ENCODE measurements at places on chromosomes 6 and 20.

- no peak for DNase-seq
These were observed 273.8 kb upstream of the AGPAT4 start for GRCh38 chr6:161547617-161548016.

GRCh38 chr20:31698803-31699718 is 23.6 kb downstream of the BCL2L1 start:
- DNase-seq = no peak

GRCh38 chr6:73521351-73521985 is 636 bp upstream of the EEF1A1 start:
- DNase-seq = no peak

GRCh38 chr6:34520645-34521462 is 35.3 kb downstream of the SPDEF start:
- DNase-seq = no peak

GRCh38 chr6:170200458-170200891 is 90.4 kb downstream of the DLL1 start:
- no peak for DNase-seq

- DNase-seq = no peak
These were observed 508.7 kb downstream of the EPHA7 start for GRCh38 chr6:92910646-92911045.

DNA sequence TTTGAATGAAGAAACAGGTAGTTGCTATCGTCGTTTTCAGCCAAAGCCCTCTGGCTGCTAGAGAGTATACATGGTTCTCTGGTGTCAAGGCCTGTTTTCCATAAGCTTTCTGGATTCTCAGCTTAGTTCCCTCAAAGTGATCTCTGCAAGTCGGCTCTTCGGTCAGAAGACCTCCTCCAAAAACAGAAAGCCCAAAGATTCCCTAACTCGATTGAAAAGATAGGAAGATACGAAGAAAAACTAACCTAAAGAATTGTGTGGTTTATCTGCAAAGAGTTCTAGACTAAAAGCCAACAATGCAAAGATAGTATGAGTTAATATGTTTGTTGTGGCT is 545 bp upstream of the ASCC3 start:
- DNase-seq = no peak

DNA sequence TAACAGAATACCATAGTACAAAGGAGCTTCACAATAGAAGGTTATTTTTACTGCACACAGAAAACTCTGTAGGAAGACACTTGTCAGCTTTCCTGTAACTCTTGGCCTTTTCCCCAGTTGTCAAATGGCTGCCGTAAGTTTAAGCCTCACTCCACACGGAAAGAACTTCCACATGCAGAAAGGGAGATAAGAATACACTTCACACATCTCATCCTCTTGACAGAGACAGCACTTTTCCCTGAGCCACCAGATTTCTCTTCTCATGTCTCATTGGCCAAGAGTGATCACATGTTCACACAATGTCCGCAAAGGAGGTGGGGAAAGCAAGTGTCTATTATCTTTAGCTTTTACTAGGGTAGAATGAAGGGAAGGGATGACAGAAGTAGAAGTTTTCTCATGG is 540.7 kb downstream of the HAO1 start:
- DNase-seq = no peak

DNA sequence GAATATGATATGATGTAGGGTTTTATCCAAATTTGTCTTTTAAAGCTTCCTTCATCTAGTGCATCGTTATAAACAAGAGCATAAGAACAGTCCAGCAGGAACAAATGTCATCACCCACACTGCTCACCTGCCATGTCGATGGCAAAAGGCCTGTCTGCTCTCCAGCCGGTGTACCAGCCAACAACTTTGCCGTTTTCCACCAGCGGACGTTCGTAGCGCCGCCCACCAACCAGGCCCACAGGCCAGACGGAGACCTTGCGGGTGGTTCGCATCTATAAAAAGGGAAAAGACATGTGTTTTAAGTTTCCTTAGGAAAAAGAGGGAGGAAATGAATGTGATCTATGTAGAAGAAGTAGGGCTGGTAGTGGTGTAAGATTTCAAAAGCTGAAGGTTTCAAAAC is 62.9 kb downstream of the B3GAT2 start:
- no peak for DNase-seq

- no peak for DNase-seq
These were observed 154.9 kb downstream of the OR2B2 start for GRCh38 chr6:27757307-27757706.

GRCh38 chr6:126396131-126396530 is 56.2 kb downstream of the CENPW start:
- no peak for DNase-seq

- DNase-seq = no peak
These were observed 129.0 kb downstream of the REV3L start for GRCh38 chr6:111353912-111354462.

DNA sequence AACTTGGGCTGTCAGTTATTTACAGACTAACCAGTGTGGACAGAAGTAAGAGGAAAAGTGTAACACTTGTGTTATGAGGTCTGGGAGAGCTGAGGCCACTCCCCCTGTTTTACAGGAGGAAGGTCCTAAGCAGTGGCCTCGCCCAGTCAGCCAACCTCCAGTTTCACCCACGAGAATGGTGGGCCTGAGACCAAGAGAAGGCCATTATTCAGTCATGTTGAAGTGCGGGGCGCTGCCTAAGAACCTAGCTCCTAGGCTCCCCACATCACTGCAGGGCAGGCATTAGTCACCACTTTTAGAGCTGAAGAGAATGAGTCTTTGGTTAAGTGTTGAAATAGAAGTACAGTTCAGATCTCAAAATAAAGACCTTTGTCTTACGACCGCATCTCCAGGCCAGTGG is 27.9 kb downstream of the CDYL start:
- DNase-seq = no peak

DNA sequence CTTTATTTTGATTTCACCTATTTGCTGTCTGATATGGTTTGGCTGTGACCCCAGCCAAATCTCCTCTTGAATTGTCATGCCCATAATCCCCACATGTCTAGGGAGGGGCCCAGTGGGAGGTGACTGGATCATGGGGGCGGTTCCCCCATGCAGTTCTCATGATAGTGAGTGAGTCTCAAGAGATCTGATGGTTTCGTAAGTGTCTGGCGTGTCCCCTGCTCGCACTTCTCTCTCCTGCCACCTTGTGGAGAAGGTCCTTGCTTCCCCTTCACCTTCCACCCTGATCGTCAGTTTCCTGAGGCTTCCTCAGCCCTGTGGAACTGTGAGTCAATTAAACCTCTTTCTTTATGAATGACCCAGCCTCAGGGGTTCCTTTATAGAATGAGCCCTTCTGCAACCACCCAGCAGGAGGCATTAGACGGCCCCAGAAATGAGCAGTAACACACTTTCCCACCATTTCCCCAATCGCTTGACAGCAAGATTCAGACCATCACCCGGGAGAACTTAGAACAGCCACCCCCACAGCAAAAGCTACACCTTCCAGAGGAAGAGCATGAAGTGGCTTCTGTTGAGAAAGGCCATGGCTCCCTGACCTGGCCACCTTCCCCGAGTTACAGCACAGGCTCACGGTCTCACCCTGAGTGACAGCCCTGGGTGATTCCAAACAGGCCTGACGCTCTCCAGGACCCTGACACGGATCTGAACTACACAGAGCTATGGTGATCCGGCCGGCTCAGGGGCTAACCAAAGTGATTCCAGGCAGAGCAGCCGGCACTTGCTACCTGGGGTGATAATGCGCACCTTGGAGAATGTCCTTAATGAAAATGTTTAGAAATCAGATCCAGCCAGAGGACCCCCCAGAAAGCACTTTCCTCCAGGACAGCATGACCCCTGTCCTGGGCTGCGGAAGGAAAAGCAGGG is 131.2 kb upstream of the CDH4 start:
- DNase-seq = no peak

GRCh38 chr6:1761477-1761877 is 151.8 kb downstream of the FOXC1 start:
- DNase-seq = no peak

DNA sequence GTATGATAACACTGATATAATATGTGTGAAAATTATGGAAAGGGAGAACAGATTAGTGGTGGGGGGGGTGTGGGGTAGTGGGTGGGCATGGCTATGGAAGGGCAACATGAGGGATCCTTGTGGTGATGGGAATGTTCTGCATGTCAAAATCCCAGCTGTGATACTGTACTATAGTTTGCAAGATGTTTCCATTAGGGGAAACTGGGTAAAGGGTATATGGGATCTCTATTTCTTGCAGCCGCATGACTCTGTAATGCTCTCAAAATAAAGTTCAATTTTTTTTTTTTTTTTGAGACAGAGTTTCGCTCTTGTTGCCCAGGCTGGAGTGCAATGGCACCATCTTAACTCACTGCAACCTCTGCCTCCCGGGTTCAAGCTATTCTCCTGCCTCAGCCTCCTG is 14.3 kb downstream of the ZBTB2 start:
- no peak for DNase-seq

DNA sequence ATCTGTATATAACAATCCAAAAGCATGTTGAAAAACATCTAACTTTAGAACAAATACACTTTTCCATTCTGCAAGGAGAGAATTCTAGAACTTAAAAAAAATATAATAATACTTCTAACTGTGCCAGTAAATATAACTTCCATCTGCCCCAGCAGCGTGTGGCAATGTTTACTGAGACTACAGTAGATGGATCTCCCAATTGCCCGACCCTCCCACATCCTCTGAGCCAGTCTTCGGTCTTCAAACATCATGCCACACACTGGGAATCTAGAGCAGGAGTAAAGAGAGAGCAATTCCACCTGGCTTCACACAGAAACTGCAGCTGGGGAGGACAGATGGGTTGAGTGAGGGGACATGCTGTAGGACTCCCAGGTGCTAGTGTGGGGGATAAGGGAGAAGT is 121.3 kb upstream of the NHSL1 start:
- DNase-seq = no peak

DNA sequence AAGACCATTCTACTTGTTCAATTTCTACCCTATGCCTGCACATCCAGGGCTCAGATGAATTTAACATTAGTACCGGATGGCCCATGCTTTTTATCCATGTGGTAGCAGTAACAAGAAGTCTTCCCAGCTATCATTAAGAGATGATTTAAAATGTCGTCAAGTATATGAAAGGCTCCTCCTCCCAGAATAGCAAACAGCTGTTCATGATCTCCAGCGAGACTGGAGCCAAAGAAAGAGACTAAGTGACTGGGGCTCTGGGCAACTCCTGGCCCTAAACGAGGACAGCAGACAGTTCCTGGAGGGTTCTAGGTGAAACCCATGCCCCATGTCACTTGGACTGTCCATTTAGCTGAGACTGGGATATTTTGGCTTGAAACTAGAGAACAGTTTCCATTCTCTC is 160.8 kb downstream of the CDC5L start:
- no peak for DNase-seq

GRCh38 chr6:81689580-81689979 is 62.9 kb downstream of the TENT5A start:
- no peak for DNase-seq

- no peak for DNase-seq
These were observed 119.6 kb downstream of the CDH4 start for GRCh38 chr20:61371501-61372136.

GRCh38 chr6:129500958-129501739 is 208.8 kb downstream of the ARHGAP18 start:
- no peak for DNase-seq

DNA sequence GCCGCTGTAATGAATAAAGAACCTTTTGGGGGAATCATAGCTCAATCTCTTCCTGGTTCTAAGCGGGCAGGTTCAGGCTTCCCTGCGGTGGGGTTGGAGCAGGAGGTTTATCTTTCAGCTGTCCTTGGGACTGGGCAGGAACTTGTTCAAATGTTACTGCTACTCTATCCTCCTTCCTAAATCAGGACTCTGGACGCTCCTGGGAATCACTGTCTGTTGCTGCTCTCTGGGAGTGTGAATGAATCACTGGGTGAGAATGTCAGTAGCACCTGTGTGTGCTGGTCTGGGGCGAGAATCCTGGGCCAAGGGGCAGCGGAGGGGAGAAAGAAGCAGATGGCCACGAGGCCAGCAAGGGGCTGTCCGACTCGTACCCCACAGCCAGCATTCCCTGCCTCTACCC is 65.4 kb upstream of the ZNFX1 start:
- DNase-seq = no peak

- no peak for DNase-seq
These were observed 48.2 kb downstream of the STX7 start for GRCh38 chr6:132464538-132465256.

DNA sequence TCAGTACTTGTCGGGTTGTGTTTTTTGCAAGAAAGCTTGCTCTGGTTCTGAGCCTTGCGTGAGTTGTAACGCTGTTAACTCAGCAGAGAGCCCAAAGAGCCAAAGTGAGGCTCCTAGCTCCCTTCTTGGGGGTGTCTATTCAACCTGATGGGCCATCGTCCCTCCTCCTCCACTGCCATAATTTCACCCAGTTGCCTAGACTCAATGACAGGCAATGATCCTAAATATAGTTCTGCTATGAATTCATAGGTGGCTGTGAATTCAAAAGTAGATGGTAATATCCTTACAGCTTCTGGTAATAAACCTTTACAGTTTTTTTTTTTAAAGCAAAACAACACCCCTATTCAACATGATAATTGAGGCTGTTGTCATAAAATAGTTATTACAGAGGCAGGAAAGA is 39.5 kb downstream of the GHRH start:
- DNase-seq = no peak

GRCh38 chr6:163620670-163621330 is 206.3 kb downstream of the QKI start:
- DNase-seq = no peak

- no peak for DNase-seq
These were observed 157.5 kb downstream of the SMOC2 start for GRCh38 chr6:168598251-168599117.

DNA sequence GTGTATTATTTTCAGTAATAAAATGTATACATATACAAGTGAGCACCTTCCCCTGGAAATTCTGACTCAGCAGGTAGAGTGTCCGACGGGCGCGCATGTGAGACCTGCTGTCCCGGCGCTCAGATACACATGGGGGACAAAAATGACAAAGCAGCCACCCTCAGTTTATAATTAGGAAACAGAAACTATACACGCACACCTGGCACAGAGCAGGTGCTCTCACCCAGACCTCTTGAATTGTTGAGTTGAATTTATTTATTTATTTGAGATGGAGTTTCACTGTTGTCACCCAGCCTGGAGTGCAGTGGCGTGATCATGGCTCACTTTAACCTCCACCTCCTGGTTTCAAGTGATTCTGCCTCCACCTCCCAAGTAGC is 180.4 kb downstream of the ZDHHC14 start:
- DNase-seq = no peak

GRCh38 chr6:161117942-161118341 is 126.4 kb downstream of the MAP3K4 start:
- no peak for DNase-seq

DNA sequence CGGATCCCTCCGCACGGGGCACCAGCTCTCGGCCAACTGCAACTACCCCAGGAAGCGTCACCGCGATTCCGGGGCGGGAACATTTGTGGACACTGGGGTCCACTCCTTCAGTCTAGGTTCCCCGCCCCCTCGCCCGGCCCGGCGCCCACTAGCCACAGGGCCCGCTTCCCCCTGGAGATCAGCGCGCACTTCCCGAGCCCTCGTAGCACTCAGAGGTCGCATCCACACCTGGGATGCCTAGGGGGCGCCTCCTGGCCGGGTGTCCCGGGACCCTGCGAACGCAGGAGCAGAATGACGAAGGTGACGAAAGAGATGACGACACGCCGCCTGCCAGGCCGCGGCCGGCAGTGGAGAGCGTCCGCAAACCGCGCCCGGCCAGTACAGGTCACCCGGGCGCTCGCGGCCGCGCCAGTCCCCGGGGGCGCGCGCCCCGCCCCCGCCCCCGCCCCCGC is 309 bp upstream of the AIG1 start:
- no peak for DNase-seq

GRCh38 chr6:81785377-81785776 is 32.9 kb upstream of the TENT5A start:
- DNase-seq = no peak

Measured in cerebellar nuclear complex (tissue), 1 donor.